GM19239 (cell line): ENCODE measurements at places on chromosomes 6 and 20.

- DNase-seq: no peak
Observed at GRCh38 chr6:163427498-163428254, 13.2 kb downstream of the QKI start.

DNA sequence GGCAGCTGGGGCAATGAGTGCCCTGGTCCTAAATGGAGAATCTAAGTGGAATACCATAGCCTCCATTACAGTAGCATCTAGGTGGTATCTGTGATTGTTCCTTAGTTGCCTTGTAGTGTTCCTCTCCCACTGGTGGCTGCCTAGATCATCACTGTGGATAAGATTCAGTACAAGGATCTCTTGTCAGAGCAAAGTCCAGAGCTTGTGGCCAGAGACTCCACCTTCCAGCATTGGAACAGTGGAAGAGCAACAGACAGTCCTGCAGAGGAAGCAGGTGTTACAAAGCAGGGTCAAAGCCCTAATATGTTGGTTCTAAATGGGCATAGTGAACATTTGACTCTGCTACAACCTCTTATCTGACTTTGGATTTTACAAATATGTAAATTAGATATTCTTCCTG is 194.1 kb upstream of the GRIK2 start:
- DNase-seq: no peak

- DNase-seq: no peak
Observed at GRCh38 chr20:35626386-35627001, 10.9 kb downstream of the SPAG4 start.

GRCh38 chr6:33628401-33628964 is 7.4 kb downstream of the ITPR3 start:
- no peak for DNase-seq

DNA sequence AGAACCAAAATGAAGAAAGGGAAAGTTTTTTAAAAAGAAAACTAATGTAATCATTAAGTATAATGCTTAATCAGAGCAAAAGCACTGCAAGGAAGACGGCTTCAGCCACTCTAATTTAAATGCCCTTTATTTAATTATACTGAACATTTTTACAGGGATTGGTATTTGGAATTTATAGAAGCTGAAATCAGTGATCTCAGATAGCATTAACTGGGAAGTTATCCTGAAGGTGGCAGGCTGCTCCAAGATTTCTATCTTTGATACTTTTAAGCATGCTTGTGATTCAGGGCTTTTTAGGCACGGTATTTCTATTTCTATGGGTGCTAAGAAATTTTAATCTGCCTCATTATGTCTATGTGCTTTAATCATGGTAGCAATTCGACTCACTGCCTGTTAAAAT is 1.3 kb upstream of the NDUFAF4 start:
- no peak for DNase-seq

- no peak for DNase-seq
Observed at GRCh38 chr20:59120491-59120890, 43.1 kb upstream of the ZNF831 start.

DNA sequence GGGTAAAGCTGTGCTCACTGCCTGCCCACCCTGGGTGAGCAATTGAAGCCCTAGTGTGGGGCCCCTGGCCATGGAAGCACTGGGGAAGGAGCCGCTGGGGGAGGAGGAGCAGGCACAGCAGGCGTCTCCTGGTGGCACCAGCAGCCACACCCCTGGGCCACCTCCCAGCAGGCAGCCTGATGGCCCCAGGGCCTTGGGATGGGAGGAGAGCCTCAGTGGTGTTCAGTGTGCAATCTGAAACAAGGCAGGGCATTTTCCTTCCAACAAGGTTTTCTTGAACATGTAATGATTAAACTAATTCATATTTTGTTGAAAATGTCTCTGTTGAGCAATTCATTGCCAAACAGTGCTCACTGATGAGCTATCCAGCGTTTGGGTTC is 151.0 kb downstream of the ZDHHC14 start:
- DNase-seq: no peak

GRCh38 chr6:137122612-137123011 is 50.8 kb downstream of the IL22RA2 start:
- DNase-seq: no peak

GRCh38 chr6:21050935-21051334 is 516.7 kb downstream of the CDKAL1 start:
- DNase-seq: no peak

DNA sequence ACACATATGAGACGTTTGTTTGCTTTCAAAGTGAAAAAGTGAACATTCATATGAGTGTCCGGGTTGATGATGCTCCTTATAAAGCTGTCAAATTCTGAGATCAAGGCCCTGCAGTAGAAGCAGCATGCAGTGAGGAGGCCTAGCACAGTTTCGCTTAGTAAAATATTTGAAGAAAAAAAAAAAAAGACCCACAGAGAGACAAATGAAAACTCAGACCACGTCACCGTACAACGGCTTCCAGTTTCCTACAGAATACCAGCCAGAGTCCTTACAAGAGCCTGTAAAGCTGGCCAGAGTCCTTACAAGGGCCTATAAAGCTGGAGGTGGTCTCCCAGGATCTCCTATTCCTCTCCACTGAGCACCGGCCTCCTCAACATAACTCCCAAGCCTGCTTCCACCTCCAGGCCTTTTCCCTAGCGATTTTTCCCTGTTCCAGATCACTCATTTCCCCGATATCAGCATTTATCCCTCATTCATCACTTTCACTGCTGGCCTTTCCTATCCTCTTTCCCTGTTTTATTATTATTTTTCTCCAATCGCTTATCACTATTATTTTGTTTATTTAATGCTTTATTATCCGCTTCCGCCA is 1.5 kb upstream of the HMGN4 start:
- no peak for DNase-seq

- DNase-seq: no peak
Observed at GRCh38 chr20:48783533-48784272, 44.1 kb downstream of the PREX1 start.

DNA sequence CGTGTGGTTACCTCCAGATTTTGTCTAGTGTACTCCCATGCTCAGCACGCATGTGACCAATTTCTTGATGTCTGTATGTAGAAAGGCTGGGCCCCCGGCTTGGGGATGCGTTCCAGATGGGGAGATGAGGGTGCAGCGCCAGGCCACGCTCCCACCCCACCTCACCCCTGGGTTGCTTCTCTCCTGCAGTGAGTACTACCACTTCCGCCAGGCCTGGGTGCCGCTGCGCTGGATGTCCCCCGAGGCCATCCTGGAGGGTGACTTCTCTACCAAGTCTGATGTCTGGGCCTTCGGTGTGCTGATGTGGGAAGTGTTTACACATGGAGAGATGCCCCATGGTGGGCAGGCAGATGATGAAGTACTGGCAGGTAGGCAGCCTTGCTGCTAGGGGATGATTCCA is 11.5 kb upstream of the SRF start:
- no peak for DNase-seq

- DNase-seq: no peak
Observed at GRCh38 chr20:9075264-9076095, 6.6 kb downstream of the PLCB4 start.
